ENCODE measurements at places on chromosomes 7 and 10. TPM values are rescaled to one million over a fixed set of nuclear protein-coding genes. Genes with fewer than 3 reads are reported as not detected.

GRCh38 chr7:44709945-44710596, 38.6 kb upstream of the ZMIZ2 start:
- no peaks in the 10 kb centered on the region for H3K27me3 ChIP-seq
- H3K4me1 ChIP-seq, result no peaks in the 10 kb centered on the region
- H3K4me3 ChIP-seq, result no peak overlapping the region
- DNase-seq, result no peak
- no peak overlapping the region for H3K27ac ChIP-seq

- peaks cover 60% of the 10 kb centered on the region for H3K27me3 ChIP-seq
- no peak overlapping the region for H3K27ac ChIP-seq
- H3K36me3 ChIP-seq, result no peaks in the 10 kb centered on the region
- no peak for DNase-seq
Observed at GRCh38 chr10:111077479-111077784, 603 bp downstream of the ADRA2A start.

DNA sequence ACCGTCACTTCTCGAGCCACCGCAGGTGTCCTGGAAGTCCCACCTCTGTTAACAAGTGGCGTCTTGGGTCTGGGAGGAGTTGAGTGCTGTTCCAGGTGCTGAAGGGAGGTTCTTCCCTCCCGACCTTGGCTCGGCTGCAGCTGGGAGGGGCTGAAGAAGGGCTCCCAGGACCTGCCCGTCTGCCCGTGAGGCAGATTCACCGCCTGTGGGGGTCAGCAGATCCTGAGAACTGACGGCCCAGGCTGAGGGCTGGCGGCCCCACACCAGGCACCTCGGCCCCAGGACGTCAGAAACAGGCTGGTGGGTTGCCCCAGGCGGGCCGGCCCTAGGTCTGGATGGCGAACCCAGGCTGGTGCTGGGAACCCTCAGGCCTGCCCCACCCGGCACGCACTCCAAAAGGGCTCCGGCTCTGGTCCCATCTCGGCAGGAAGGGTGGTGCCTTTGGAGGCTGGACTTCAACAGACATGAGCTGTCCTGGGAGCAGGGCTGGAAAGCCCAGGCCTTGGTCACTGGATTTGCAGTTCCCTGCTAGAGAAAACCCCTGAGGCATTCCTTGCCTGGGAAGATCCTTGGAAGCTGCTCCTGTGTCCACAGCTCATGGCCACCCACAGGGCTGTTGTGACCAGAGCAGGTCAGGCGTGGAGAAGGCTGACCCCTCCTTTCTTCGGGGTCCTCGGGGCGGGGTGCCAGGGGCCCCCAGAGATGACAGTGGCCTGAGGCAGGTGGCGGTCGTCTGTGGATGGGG, 42.6 kb upstream of the CFAP46 start:
- H3K27me3 ChIP-seq, result no peaks in the 10 kb centered on the region
- no peak overlapping the region for H3K27ac ChIP-seq
- H3K4me1 ChIP-seq, result no peaks in the 10 kb centered on the region
- H3K36me3 ChIP-seq, result no peaks in the 10 kb centered on the region
- no peak overlapping the region for H3K4me3 ChIP-seq
- DNase-seq, result no peak

GRCh38 chr7:129366-130221, 62.8 kb upstream of the FAM20C start:
- no peak overlapping the region for H3K4me3 ChIP-seq
- no peak overlapping the region for H3K27ac ChIP-seq
- no peaks in the 10 kb centered on the region for H3K36me3 ChIP-seq
- H3K27me3 ChIP-seq, result no peaks in the 10 kb centered on the region
- no peak for DNase-seq

DNA sequence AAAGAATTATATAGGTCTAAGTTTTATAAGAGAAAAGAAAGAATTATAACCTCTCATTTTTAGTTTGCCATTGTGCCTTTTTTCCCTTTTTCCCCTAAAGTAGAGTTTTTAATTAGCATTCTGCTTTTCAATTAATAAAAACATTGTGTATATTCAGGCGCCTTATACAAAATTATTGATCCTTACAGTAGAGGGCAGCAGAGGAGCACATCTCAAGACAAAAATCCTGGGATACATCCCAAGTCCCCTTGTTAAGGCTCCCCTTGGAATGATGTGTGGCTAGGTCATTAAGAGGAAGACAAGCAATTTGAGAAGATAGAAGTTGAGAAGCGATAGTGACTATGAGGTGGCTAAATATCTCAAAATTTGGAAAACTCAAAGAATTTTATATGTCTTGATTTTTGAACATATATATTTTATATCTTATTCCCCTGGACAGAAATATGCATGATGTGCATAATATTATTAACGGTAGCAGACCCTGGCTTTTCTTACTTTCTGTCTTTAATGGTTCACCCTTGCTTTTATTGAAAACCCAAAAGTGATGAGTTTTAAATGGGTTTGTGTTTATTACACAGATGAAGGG, 19.1 kb upstream of the TPK1 start:
- no peaks in the 10 kb centered on the region for H3K27me3 ChIP-seq
- no peaks in the 10 kb centered on the region for H3K36me3 ChIP-seq
- no peaks in the 10 kb centered on the region for H3K4me1 ChIP-seq
- no peak overlapping the region for H3K27ac ChIP-seq
- DNase-seq, result peak; percentile 23

DNA sequence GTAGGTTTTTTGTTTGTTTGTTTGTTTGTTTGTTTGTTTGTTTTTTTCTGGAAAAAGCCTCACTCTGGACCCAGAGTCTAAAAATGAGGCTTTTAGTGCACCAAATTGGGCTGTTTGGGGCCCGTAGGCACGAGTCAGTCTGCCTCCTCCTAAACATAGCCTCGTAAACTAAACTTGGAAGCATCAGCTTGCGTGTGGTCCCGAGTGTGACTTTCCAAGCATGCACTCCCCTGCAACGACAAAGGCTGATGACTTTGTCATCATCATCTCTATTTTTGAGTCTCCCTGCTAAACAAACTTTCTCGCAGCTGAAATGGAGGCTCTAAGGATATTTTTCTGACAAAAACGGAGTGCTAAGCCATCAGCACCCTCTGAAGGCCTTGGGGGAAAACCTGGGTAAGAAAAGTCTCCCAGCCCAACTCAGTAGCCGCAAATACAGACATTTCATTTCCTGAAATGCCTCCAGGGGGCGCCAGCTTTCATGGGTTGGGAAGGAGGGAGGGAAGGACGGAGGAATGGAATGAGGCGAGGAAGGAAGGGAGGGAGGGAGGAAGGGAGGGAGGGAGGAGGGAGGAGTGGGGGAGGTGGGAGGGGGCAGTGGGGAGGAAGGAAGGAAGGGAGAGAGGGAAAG, 245.9 kb downstream of the KCNMA1 start:
- H3K4me1 ChIP-seq, result no peaks in the 10 kb centered on the region
- peak; percentile 42 for DNase-seq
- H3K27ac ChIP-seq, result no peak overlapping the region
- no peaks in the 10 kb centered on the region for H3K36me3 ChIP-seq

GRCh38 chr7:152544971-152545619, 109.3 kb upstream of the KMT2C start:
- DNase-seq, result no peak
- no peak overlapping the region for H3K4me3 ChIP-seq
- H3K4me1 ChIP-seq, result no peaks in the 10 kb centered on the region
- H3K36me3 ChIP-seq, result no peaks in the 10 kb centered on the region
- H3K27ac ChIP-seq, result no peak overlapping the region
- no peaks in the 10 kb centered on the region for H3K27me3 ChIP-seq

DNA sequence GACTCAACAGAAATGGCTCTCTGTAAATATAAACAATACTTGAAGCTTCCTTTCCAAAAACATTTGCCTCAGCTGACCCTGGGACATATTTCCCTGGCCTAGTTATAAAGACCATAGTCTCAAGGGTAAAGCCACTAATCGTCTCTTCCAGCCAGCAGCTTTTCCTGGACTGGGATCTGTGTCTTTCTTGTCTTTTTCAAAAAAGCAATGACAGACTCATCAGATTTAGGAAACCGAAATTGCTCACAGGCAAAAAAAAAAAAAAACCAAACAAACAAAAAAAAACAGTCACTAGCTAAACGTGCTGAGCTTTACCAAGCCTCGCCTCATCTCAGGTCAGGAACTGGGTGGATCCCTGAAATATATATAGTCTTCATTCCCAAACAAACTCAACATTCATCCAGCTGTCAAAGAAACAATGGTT, 23.5 kb downstream of the STN1 start:
- no peak overlapping the region for H3K27ac ChIP-seq
- no peak overlapping the region for H3K4me3 ChIP-seq
- no peaks in the 10 kb centered on the region for H3K27me3 ChIP-seq
- DNase-seq, result no peak
- H3K36me3 ChIP-seq, result peaks cover 69% of the 10 kb centered on the region

DNA sequence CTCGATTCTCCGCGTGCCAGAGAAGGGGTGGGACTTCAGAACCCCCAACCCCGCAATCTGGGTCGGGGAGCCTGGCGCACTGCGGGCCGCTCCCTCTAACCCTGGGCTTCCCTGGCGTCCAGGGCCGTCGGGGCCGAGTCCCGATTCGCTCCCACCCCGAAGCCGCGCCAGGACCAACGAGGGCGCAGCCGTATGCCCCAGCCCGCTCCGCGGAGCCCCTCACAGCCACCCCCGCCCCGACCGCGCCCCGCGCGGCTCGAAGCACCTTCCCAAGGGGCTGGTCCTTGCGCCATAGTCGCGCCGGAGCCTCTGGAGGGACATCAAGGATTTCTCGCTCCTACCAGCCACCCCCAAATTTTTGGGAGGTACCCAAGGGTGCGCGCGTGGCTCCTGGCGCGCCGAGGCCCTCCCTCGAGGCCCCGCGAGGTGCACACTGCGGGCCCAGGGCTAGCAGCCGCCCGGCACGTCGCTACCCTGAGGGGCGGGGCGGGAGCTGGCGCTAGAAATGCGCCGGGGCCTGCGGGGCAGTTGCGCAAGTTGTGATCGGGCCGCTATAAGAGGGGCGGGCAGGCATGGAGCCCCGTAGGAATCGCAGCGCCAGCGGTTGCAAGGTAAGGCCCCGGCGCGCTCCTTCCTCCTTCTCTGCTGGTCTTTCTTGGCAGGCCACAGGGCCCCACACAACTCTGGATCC, at the start of gene LEP:
TSS of gene LEP (plus strand) at position 583 of the 691 bp plus-strand sequence. CDS start 10,741 bp downstream, outside the sequence.
- peaks cover 11% of the 10 kb centered on the region for H3K27me3 ChIP-seq
- H3K4me3 ChIP-seq, result no peak within 1 kb of the TSS
- no peak within 1 kb of the TSS for H3K27ac ChIP-seq
- H3K36me3 ChIP-seq, result no peaks in the 10 kb centered on the region

DNA sequence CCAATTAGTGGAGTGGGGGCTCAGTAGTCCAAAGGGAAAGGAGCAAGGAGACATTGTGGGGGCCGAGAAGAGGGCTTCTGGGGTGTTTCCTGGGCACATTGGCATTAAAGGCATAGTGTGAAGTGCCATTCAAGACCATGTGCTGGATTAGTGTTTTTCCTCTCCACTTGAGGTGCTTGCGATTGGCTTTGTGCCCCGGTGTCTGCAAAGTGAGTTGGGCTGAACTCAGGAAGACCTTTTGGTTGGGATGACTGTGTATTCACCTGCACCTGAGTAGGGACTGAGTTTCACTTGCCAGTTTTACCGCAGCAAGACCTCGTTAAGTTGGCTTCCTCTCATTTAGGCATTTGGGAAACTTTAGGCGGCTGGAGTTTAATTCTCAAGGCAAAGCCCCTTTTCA, 73.0 kb downstream of the TCF7L2 start:
- DNase-seq, result no peak
- no peaks in the 10 kb centered on the region for H3K36me3 ChIP-seq
- H3K27me3 ChIP-seq, result no peaks in the 10 kb centered on the region
- no peaks in the 10 kb centered on the region for H3K4me1 ChIP-seq
- H3K27ac ChIP-seq, result no peak overlapping the region

- peaks cover 26% of the 10 kb centered on the region for H3K4me1 ChIP-seq
- peak; percentile 60 for DNase-seq
- peak overlapping the region; percentile 41 for H3K27ac ChIP-seq
Observed at GRCh38 chr10:13712837-13713581, 126.2 kb downstream of the PRPF18 start.

DNA sequence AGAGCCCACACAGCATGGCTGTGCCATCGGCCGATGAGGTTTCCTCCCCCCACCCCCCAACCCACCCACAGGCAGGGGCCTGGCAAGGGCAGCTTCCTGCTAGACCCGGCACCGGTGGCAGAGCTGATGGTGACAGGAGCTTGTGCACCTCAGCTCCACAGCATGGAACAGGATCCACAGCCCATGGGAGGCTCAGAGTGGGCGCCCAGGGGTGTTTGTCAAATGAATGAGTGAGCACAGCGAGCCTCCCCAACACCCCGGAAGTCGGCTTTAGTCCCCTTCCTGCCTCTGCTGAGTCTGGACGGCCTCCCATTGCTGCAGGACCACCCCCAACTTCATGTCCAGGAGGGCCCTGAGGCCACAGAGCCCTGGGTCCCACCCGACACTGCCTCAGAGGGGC, 68.9 kb downstream of the PDGFA start:
- peaks cover 3% of the 10 kb centered on the region for H3K4me1 ChIP-seq
- no peak overlapping the region for H3K27ac ChIP-seq
- H3K36me3 ChIP-seq, result no peaks in the 10 kb centered on the region

GRCh38 chr7:13898957-13899670, 90.4 kb downstream of the ETV1 start:
- H3K4me1 ChIP-seq, result no peaks in the 10 kb centered on the region
- H3K36me3 ChIP-seq, result no peaks in the 10 kb centered on the region
- no peak overlapping the region for H3K4me3 ChIP-seq
- DNase-seq, result no peak
- no peaks in the 10 kb centered on the region for H3K27me3 ChIP-seq

EN2 gene
- total RNA-seq, result not detected
